GM03348 (cell line): ENCODE measurements at places on chromosomes 2 and 18.

- no peak for DNase-seq
Measured at GRCh38 chr18:23617412-23618014, 31.2 kb upstream of the NPC1 start.

DNA sequence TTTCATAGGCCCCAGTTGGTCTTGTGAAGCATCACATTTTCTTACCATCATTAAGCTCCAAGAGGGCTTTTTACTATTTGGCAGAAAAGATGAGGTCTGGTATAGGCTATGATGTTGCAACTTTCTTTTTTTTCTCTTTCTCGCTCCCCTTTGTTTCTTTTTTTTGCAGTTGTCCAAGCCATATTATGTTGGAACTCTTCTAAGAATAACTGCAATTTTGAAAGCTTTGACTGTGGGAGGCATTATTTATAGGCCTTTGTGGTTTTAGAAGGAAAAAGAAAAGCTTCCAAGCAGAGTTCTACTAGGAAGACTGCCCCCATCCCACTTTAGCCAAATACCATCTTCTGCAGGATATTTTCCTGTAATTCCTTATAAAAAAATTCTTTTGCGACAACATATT is 571.6 kb downstream of the ARHGAP15 start:
- DNase-seq: peak; percentile 4

- no peak for DNase-seq
Measured at GRCh38 chr2:20507166-20507692, 60.4 kb downstream of the RHOB start.

GRCh38 chr2:191970867-191971266 is 124.0 kb upstream of the CAVIN2 start:
- DNase-seq: no peak

- DNase-seq: no peak
Measured at GRCh38 chr2:226728996-226729395, 70.6 kb downstream of the IRS1 start.

DNA sequence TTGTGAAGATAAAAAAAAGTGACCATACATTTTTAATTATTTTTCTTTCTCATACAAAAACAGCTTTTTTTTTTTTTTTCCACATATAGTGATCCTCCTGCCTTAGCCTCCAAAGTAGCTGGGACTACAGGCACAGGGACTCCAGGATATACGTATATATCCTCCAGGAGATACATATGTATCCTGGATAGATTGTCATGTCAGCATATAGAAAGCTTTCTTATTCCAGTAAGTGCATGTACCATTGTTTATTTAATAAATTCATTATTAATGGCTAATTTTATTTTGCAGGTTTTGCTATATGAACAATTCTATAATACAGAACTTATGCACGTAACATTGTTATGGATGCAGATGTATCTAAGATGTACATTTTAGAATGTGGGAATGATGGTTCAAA is 138.7 kb downstream of the DOK6 start:
- DNase-seq: no peak

- DNase-seq: no peak
Measured at GRCh38 chr2:233289648-233290047, 18.0 kb upstream of the SAG start.

GRCh38 chr2:242011167-242011513 is 141.6 kb downstream of the RTP5 start:
- DNase-seq: no peak

GRCh38 chr18:48065601-48065995 is 135.1 kb upstream of the SMAD2 start:
- DNase-seq: no peak

- DNase-seq: no peak
Measured at GRCh38 chr2:46381871-46382270, 84.7 kb downstream of the EPAS1 start.

DNA sequence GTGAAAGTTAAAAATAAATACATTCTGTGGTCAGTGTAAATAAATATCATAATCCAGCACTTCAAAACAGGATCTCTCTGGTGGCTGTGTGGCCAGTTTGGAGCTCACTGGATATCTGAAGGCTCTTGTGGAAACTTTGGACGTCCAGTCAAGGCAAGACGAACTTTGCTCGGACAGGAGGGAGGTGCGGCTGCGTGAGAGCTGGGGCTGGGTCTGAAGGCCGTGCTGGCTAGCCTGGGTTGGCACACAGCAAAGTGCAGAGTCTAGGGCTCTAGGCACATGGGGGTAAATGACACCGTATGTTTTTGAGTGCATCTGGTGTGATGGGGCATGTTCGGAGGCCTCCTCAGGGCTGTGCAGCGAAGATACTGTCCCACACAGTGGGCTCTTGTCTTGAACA is 78.9 kb upstream of the TXNDC2 start:
- no peak for DNase-seq
